ENCODE measurements at places on chromosomes 12 and 14.

DNA sequence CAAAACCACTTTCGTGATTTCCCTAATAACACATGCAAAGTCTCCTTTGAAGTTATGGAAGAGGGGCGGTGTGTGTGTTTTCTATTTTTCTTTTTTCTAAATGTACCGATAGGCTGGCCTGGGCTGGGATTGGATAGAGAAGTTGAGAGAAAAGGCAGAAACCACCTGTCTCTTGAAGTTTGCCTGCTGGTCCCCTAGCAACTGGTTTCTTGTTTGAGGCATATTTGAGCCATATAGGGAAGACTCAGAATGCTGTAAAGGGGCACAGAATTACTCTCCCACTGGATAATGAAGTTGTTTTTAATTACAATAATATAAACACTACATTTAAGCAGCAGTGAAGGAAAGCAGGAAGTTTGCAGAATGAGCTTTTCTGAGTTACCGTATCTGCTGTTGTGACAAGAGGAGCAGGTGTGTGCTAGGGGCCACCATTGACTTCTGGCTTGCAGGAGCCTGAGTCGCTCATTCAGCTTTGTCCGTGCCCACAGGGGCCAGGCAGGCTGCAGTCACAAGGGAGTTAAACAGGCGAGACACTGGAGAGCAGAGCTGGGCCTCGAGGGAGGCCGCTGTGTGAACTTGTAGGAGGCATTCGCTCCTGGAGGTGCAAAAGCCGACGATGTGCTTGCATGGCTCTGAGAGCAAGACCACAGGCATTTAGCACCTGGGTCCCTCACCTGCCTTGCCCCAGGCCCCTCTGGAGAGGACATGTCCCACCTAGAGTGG lies 173.8 kb upstream of the RGS6 start:
- DNase-seq, result no peak

GRCh38 chr12:130967636-130968035 lies 13.9 kb downstream of the ADGRD1 start:
- no peak for DNase-seq

DNA sequence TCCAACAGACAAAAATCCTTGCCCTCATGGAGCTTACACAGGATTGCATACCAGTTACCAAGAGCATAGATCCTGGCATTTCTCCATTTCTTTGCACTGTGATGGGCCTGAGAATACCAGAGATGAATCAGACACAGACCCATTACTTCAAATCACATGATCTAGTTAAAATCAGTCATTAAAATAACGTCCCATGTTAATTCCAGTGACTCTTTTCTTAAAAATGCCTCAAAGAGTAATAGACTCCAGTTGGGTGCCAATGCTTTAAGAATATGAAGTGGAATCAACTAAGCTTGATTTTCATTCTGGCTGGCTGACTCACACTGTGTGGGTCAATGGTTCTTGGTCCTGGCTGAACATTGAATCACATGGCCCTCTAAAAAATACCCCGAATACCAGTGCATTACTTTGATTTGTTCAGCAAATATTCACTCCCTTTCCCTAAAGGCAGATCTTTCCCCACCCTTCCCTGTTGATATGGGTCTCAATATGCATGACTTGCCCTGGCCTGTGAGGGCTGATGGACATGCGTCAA lies 11.0 kb downstream of the ASB2 start:
- no peak for DNase-seq

DNA sequence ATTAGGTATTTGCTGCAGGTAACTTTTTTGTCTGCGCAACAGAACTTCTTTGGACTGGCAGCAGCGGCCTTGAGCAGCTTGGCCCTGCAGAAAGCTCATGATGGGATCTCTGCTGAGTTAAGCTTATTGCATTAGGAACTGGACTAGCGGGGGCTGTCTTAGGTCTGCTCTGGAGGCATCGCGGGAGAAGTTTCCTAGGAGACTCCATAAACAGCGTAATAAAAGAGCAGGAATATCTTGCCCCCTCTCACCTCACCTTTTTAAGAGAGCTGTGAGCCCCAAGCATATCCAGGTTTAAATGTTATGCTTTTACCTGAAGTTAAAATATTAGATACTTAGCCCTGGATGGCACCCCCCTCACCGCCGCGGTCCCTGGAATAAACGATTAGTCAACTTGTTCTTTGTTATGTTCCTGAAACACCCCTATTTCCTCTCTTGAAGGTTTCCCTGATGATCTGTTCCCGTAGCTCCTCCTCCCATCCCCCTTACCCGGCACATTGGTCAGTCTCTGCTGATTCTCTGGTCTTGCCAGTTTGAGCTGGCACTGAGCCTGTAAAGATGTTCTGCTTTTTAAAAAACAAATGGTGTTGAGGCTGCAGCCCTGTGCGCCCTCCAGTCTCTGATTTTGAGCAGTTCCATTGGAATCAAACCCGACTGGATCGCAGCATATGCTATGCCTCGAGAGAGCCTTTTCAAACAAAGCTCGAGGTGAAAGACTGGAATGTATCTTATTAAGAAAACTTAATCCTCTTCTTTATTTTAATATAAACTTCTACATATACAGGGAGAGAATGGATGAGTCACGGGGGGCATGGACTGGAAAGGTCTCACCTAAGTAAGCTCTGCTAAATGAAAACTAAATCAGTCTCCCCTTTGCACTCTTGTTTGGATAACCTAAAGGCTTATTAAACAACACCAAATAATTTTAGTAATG lies 1.9 kb downstream of the MLXIP start:
- no peak for DNase-seq

GRCh38 chr12:30546121-30546520 lies 149.5 kb downstream of the IPO8 start:
- no peak for DNase-seq

- no peak for DNase-seq
These were observed 6.1 kb upstream of the FAIM2 start for GRCh38 chr12:49909826-49910225.

- no peak for DNase-seq
These were observed 253.2 kb downstream of the CACNA1C start for GRCh38 chr12:2306012-2306411.
